ENCODE measurements at places on chromosomes 13 and 19.

- DNase-seq = no peak
These were observed 1043.4 kb downstream of the DIAPH3 start for GRCh38 chr13:59120297-59120843.

- DNase-seq = peak; percentile 99
These were observed at the start of gene STXBP2 for GRCh38 chr19:7636691-7637373. Gene STXBP2, plus strand, starts transcription at chr19:7637110. Its CDS starts 40 bp downstream, at chr19:7637150.

DNA sequence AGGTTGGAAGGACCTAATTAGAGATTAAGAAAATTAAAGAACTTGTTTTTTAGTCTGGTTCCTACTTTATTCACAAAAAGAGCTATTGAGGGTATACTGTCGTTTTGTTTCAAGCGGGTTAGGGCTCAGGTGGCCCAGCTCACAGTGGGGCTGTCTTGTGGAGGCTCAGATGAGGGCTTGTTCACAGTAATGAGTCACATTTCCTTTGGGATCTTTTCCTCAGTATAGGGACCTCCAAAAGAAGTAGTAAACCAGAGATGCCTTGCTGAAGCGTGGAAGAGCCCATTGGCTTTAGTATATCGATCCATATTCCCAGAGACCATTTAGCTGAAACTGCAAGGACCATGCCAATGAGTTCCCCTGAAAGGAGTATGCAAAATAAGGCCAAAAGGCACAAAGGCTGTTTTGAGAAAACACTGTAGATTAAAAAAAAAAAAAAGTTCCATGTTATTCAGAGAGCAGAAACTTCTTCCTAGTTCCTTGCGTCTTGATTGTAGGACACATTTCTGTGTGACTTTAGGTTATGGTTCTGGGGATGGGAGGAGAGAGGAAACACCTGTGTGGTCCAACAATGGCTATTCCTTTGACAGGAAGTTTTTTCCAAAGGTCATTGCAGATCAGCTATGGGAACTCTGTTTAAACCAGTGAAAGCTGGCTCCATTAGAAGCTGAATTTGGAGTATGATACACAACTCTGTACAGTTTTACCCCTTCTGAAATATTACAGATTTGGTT, 32.8 kb upstream of the GPI start:
- DNase-seq = no peak

GRCh38 chr19:2037651-2038255, 13.3 kb downstream of the MKNK2 start:
- no peak for DNase-seq

DNA sequence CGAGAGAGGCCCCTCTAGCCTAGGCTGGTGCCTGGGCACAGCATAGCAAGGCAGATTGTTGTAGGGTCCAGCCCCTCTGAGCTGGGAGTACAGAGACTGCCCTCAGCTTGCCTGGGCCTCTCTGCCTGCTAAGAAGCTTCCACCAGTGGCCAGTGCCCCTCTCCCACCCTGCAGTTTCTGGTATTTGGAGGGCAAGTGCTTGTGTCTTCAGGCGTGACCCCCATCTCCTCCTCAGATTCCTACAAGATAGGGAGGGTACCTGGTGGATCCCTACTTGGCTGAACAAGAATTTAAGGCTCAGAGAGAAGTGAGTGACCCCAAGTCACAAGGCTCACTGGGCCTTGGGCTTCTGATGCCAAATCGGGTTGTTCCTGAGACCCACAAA, 152.7 kb downstream of the URI1 start:
- no peak for DNase-seq

All from GM13977 (cell line).